Lung (tissue), 17 donors: ENCODE measurements at places on chromosomes 3 and 15.

- peaks cover 3% of the 10 kb centered on the region for H3K36me3 ChIP-seq
- no peaks in the 10 kb centered on the region for H3K27me3 ChIP-seq
- no peak for DNase-seq
- peaks cover 5% of the 10 kb centered on the region for H3K4me1 ChIP-seq
- no peak overlapping the region for H3K27ac ChIP-seq
These were observed 48.8 kb downstream of the ZNF710 start for GRCh38 chr15:90049666-90050604.

GRCh38 chr15:92159906-92160841 lies 233.5 kb upstream of the ST8SIA2 start:
- H3K4me3 ChIP-seq = no peak overlapping the region
- H3K4me1 ChIP-seq = peaks cover 2% of the 10 kb centered on the region
- no peak for DNase-seq
- no peaks in the 10 kb centered on the region for H3K36me3 ChIP-seq

DNA sequence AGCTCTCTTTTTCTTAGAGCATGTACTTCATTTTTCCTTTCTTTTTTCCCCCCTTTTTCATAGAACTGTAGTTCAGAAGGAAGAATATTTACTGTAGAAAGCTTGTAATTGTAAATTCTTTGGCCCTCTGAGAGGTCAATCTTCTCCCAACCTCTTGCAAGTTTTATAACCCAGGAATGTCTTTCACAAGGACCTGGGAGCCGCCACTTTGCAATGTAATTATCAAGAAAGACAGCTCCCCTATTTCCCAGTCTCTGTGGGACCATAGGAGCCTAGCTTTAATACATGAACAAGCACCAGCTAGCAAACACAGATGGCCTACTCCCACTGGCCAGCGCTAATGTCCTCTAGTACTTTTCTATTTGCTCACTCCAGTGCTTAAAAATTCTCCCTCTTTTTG lies 51.4 kb downstream of the NFKBIZ start:
- no peaks in the 10 kb centered on the region for H3K27me3 ChIP-seq
- no peak overlapping the region for H3K4me3 ChIP-seq
- H3K36me3 ChIP-seq = no peaks in the 10 kb centered on the region
- no peak overlapping the region for H3K27ac ChIP-seq
- H3K4me1 ChIP-seq = no peaks in the 10 kb centered on the region
- peak; percentile 8 for DNase-seq

- H3K36me3 ChIP-seq = no peaks in the 10 kb centered on the region
- H3K4me3 ChIP-seq = no peak overlapping the region
- DNase-seq = no peak
- no peak overlapping the region for H3K27ac ChIP-seq
- no peaks in the 10 kb centered on the region for H3K4me1 ChIP-seq
- no peaks in the 10 kb centered on the region for H3K27me3 ChIP-seq
These were observed 425.2 kb downstream of the ZBTB20 start for GRCh38 chr3:114721864-114722263.

DNA sequence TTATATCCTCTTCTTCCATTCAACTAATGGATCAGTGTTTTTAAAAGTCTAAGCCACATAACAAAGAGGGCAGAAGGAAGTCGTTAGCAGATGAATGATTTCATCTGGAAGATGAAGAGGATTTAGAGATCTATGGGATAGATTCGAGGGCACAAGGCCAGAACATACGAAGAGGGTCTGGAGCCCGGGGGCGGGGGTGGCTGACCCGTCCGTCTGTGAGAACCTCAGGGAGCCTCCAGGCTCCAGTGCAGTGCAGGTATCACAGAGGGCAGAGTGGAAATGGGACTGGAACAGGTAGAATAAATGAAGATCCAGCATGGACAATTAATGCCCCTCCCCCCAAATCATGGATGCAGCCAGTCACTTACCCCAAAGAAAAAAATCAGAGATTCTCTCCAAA lies 1.5 kb upstream of the GOLGA8B start:
- no peak for DNase-seq
- H3K27me3 ChIP-seq = peaks cover 5% of the 10 kb centered on the region
- no peak overlapping the region for H3K4me3 ChIP-seq
- H3K4me1 ChIP-seq = no peaks in the 10 kb centered on the region
- no peak overlapping the region for H3K27ac ChIP-seq
- no peaks in the 10 kb centered on the region for H3K36me3 ChIP-seq

DNA sequence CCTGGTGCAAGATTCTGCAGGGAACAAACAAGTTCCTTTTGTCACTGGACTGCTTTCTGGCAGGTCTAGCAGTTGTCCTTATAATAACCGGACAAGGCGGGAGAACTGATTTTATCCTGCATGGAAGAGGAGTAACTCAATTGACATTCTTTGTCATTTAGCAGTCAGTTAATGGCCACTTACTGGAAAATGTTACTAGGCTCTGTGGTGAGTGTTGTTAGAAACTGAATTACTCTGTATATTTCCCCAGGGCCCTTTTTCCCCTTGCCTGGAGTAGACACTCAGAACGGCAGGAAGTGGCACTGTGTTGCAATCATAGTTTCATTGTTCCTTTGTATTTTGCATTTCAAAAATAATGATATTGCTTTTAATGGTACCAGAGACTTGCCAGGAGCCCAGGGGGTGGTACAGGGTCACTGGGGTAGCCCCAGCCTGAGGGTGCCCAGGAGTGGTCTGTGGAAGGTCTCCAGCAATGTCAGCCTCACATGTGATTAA lies 318.6 kb upstream of the LRRFIP2 start:
- H3K27me3 ChIP-seq = no peaks in the 10 kb centered on the region
- peaks cover 6% of the 10 kb centered on the region for H3K36me3 ChIP-seq
- peak; percentile 86 for DNase-seq
- H3K27ac ChIP-seq = peak overlapping the region; percentile 51
- H3K4me3 ChIP-seq = no peak overlapping the region

- peak; percentile 41 for DNase-seq
- peaks cover 8% of the 10 kb centered on the region for H3K27me3 ChIP-seq
- H3K4me1 ChIP-seq = peaks cover 38% of the 10 kb centered on the region
These were observed 3.5 kb downstream of the ISLR2 start for GRCh38 chr15:74133694-74134386.
